ENCODE measurements at places on chromosomes 12 and 14. TPM values are rescaled to one million over a fixed set of nuclear protein-coding genes. Genes with fewer than 3 reads are reported as not detected.

RTN1 gene
- 1.9 TPM for polyA plus RNA-seq

POLE2 gene
- polyA plus RNA-seq: 10.0 TPM

SIX6 gene
- not detected for polyA plus RNA-seq

CCDC184 gene
- polyA plus RNA-seq: 1.4 TPM

TAS2R42 gene
- polyA plus RNA-seq: not detected

AGAP2 gene
- polyA plus RNA-seq: 10.7 TPM

CYP46A1 gene
- 2.4 TPM for polyA plus RNA-seq

ZNF891 gene
- polyA plus RNA-seq: 1.3 TPM

OR4K5 gene
- polyA plus RNA-seq: not detected

C12orf75 gene
- polyA plus RNA-seq: 8.7 TPM

GDF11 gene
- 8.7 TPM for polyA plus RNA-seq

TMEM63C gene
- 2.7 TPM for polyA plus RNA-seq

IL23A gene
- polyA plus RNA-seq: 0.24 TPM

RNU4-1 gene
- not detected for polyA plus RNA-seq

SLC6A15 gene
- 1.2 TPM for polyA plus RNA-seq

SERPINA5 gene
- polyA plus RNA-seq: 0.05 TPM

SIX1 gene
- 84.3 TPM for polyA plus RNA-seq

SMCO3 gene
- 0.21 TPM for polyA plus RNA-seq

DNA sequence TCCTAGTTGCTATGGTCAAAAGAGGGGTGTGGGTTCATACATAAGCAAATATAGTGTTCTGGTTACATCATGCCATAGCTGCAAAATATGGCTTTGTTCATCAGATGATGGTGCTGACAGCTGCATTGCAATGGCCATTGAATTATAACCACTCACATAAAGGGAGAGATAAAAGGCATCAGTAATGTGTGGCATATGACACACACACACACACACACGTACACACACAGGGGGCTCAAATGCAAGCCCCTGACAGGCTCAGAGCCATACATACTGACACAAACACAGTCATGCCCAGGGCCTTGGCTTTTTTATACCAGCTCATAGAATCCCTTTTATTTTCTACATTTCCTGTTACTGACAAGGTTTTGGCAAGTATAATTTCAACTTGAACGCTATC is 698.9 kb downstream of the BCL11B start:
- peak; percentile 7 for DNase-seq

- no peak for DNase-seq
These were observed 28.5 kb downstream of the ACTR6 start for GRCh38 chr12:100229036-100229635.

DNA sequence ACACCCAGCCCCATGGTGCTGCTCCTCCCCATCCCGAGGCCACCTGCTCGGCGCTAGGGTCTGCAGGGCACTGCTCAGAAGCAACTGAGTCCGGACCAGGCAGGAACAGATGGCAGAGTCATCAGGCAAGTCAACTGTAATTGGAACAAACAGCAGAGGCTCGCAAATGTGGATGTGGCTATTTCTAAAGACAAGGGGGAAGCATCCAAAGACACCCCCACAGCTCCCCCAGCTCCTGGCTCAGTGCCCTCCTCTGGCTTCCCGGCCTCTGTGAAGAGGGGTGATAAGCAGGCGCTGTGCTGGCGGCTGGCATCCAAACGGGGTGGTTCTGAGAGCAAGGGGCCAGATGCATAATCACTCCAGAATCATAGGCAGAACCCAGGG is 125.6 kb downstream of the PIWIL1 start:
- no peak for DNase-seq

DNA sequence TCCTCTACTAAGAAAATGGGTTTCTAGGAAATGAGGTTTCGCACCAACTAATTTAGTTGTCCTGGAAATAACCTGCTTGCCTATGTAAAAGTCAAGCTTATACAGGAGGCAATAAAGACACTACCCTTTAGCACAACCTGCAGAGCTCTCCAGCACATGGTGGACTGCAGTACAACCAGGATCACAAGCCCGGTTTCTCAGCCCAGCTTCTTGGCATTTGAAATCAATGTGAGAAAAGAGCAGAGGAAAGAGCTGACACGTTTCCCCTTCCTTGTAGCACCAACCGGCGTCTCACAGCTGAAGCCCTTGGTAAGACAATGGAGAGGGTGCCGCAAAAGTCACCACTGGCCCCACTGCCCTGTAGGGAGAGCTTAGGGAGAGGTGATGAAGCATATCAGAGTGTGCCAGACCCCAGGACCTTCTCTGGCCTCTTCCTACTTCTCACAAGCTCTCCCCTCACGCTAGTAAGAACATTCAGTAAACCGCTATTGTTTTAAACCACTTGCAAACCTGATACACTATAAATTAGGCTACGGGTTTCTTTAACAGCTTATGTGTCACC is 8.6 kb downstream of the SPTLC2 start:
- DNase-seq: no peak

- no peak for DNase-seq
These were observed 96.1 kb downstream of the DIO3 start for GRCh38 chr14:101657372-101657771.

DNA sequence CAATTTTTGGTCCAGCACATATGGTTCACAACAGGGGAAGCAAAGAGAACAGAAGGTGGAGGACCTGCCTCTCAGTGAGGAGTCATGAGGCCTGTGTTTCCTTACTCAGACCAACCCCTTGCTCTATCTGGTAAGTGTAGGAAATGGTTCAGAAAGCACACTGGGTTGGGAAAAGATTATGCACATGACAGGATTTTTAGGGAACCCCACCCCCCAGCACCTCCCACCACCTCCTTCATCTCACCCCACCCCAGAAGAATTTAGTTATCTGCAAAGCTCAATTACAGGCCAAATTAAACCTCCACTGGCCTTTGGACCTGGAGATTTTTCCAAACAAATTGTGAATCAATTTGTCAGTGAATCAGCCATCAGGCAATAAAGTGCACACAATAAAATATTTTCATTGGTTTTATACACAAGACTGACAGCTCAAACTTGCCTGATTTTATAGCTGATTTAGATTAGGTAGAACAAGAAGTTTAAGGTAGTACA is 132.8 kb downstream of the DACT1 start:
- no peak for DNase-seq

- no peak for DNase-seq
These were observed 265.3 kb downstream of the SOX5 start for GRCh38 chr12:23684121-23684520.

- DNase-seq: no peak
These were observed 27.2 kb upstream of the ALG10 start for GRCh38 chr12:33994857-33995808.

GRCh38 chr12:118206107-118206412 is 70.1 kb downstream of the PEBP1 start:
- no peak for DNase-seq

DNA sequence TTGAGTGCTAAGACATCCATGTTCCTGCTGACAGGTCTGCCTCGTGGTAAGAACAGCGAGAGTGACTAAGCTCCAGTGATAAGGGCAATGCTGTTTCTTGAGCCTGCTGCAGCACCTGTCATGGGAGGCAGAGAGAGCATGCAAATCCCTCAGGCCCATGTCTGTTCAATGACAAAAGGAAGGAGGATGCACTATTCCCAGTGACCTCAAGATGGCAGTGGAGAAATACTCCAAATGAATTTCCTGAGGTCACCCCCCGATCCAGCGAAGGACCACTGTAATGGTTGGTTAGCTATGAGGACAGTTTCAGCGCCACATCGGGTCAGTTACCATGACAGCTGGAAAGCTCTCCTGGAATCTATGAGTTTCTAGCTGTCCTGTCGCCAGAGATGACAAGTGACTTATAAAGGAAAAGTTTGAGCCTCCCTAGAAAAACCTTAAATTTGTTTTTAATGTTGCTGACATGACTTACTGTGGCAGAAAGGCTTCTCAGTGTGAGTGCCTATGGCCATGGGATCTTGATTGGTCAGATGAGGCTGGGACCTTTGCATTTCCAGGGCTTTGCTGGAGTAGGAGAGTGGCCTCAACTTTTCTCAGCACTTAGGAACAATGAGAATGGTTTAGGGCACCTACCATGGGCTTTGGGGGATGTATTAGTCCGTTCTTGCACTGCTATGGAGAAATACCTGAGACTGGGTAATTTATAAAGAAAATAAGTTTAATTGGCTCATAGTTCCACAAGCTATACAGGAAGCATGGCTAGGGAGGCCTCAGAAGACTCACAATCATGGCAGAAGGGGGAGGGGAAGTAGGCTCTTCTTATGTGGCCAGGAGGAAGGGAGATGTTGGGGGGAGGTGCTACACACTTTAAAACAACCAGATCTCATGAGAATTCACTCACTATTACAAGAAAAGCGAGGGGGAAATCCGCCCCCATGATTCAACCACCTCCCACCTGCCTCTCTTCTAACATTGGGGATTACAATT is 88.0 kb upstream of the TMEM260 start:
- peak; percentile 63 for DNase-seq

DNA sequence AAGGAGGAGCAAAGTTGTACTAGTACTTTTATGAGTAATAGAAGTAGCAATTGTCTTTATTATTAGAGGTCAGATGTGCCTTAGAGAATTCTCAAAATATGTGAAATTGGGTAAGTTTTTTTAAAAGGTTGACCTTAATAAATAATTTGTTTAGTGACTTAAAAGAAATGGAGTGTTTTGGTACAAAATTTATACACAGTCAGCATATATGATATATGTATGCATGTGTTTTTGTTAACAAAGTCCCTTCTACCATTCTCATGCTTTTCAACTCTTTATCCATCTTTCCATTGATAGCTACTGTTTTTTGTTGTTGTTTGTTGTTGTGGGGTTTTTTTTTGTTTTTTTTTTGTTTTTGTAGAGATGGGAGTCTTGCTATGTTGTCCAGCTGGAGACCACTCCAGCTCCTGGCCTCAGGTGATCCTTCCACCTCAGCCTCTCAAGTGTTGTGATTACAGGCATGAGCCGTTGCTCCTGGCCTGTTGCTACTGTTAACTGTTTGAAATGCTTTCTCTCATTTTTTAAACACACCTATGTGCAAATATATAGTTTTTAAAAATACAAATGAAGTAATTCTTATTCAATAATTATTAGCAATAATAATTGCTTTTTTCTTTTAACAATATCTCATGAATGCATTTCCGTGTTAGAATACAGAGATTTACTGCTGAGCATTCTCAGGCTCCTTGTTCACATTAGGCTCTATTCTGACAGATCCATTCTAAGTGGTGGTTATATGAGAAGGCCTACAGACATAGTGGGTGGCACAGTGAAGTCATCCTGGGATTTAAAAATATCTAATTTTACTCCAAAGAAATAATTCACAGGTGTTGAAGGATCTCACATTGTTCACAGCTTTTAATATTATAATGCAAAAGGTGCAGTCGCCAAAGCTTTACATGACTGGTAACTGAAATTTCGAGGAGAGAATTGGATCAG is 10.4 kb downstream of the NAA30 start:
- DNase-seq: no peak

DNA sequence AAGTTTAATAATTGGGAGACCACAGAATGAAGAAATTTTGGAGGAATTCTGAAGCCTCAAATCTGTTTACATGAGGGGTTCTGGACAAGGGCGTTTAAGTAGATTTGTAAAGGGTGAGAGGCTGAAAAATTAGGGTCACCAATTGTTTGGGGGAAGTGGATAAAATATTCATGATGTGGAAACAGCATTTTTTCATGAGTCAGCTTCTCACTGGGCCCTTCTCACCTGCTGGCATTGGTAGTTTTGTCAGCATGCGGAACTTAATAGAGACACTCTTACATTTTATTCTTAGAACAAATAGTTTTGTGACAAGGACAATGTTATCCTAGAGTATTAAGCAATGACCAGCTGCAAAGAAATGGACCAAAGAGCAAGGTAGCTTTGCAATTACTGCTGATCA is 634.4 kb downstream of the LRFN5 start:
- no peak for DNase-seq

DNA sequence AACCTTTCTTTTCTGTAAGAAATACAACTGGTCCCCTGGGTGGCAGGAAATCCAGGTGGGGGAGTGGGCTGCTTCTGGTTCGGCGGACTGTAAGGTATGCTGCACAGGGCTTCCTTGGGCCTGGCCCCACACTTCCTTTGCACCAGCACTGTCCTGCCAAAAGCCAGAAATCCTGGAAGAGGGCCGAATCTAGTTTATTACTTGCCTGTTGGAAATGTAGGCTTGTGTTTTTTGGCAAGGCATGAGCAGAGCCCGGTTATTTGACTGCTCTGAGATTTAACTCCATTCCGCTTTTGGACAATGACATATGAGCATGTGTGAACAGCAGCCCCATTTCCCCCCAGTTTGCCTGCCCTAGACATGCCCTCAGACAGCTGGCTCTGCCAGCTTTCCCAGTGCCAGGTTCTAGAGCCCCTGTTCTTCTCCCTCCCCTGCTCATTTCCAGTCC is 86.6 kb downstream of the BORCS5 start:
- DNase-seq: peak; percentile 90

DNA sequence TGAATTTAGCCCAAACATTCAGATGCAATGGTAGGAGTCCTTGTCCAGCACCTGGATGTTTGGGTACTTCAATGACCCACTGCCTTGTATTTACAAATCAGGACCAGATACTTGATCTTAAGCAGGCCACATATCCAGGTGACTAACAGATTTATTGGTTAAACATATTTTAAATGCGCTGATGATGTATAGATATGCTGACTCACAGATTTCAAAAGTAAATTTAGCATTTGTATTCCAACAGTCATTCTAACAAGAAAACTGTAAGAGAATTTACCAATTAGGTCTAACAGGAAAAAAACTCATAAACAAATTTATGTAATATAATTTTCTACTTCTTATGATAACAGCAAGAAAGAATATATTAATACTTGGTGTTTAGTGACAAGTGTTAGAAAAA is 29.4 kb upstream of the MYF6 start:
- DNase-seq: no peak

- no peak for DNase-seq
These were observed 12.3 kb downstream of the KRT83 start for GRCh38 chr12:52308806-52309425.

- DNase-seq: no peak
These were observed 581 bp downstream of the LRRC10 start for GRCh38 chr12:69610126-69610525.

DNA sequence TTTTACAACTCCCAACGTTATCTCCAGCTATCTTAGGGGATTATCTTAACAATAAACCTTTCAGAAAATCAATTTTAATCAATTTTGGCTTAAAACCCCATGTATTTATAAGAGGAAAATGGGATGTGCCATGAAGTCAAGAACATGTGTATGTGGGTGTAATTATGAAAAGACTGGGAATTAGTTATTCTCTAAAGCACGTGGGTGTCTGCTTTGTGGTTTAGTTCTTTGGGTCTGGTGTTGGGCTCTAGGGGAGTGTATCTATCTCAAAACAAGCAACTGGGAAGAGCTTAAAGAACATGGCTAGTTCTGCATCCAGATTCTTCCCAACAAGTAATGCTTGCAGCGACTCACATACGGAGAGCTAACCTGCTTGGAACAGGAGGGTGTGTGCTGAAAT is 40.1 kb upstream of the MAX start:
- DNase-seq: no peak

GRCh38 chr14:31920001-31920400 is 157.1 kb upstream of the ARHGAP5 start:
- DNase-seq: no peak

GRCh38 chr12:69509904-69510827 is 40.0 kb downstream of the FRS2 start:
- no peak for DNase-seq

GRCh38 chr12:1220127-1221092 is 229.4 kb downstream of the ERC1 start:
- peak; percentile 44 for DNase-seq
